ENCODE measurements at places on chromosomes 1 and 21. TPM values are rescaled to one million over a fixed set of nuclear protein-coding genes. Genes with fewer than 3 reads are reported as not detected.

Gene TCHH
- not detected for total RNA-seq

Gene SKI
- total RNA-seq: 26.8 TPM

Gene TFF3
- total RNA-seq: not detected

Gene APOBEC4
- not detected for total RNA-seq

DNA sequence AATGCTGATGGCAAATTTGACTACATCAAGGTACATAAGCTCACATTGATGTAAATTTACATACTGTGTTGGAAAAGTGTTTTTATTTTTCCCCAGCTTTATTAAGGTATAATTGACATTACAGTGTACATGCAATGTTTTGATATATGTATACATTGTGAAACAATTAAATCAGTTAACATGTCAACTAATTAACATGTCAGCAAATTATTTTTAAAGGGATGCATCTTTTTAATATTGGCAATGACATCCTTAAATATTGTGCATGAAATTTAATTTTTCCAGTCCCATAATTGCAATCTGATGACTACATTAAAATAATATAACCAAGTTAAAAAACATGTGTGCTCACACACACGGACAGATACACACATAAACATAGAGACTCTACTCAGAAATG, 9.4 kb downstream of the EFCAB7 start:
- H3K4me3 ChIP-seq: no peak overlapping the region
- H3K36me3 ChIP-seq: peaks cover 5% of the 10 kb centered on the region
- no peak overlapping the region for H3K27ac ChIP-seq
- DNase-seq: no peak

Gene YBX1
- total RNA-seq: 665 TPM

Gene KCNH1
- 1.5 TPM for total RNA-seq

DNA sequence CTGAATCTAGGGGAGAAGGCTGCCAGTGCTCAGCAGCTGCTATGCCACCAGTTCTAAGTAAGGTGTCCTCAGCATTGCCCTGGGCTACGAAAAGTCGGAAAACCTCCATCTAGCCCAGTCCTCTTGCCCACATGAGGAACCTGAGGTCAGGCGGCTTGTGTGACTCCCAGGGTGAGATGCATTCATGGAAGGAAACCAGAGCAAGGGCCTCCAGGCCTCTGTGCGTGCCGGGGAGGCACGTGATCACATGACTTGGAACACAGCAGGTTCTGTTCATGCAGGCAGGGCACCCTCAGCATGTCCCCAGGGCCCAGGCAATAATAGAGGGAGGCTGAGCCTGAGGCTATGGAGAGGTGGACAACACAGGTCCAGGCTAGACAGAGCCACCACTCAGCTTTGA, 312.5 kb upstream of the DUSP10 start:
- no peaks in the 10 kb centered on the region for H3K27me3 ChIP-seq
- no peak for DNase-seq
- no peaks in the 10 kb centered on the region for H3K4me1 ChIP-seq
- H3K4me3 ChIP-seq: no peak overlapping the region
- H3K27ac ChIP-seq: no peak overlapping the region
